ENCODE measurements at places on chromosomes 2 and 18.

- no peak for DNase-seq
Observed at GRCh38 chr2:64607381-64608304, 46.1 kb downstream of the SERTAD2 start.

DNA sequence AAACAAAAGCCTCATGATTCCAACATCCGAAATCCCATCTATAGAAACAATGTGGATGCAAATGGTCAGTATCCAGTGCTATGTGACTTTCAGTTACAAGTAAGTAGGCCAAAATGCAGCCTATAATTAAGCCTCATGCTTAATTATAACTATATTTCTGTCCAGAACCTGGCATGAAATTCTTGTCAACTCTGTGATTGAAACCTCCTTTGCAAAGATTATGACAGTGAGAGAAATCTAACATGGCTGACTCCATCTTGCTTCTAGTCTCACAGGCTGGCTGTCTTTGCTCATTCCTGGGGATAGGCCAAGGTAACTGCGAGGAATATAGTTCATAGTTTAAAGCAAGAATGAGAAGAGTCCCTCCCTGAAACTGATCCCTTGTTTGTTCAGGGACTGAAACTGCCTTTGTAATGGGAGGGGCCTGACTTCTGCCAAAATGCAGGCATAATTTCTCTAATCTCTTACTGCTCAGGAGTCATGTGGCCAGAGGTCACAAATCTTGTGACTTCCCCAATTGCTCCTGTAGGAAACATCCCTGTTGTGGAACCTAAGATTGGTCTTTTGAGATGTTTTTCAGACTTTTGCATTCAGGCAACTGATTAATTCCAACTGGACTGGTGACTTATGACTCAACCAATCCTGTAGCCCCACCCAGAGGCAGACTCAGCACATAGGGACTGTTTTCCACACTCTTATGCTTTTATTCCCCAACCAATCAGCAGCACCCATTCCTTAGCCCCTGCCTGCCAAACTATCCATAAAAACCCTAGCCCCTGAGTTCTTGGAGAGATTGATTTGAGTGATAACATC is 84.5 kb upstream of the TLK1 start:
- no peak for DNase-seq

DNA sequence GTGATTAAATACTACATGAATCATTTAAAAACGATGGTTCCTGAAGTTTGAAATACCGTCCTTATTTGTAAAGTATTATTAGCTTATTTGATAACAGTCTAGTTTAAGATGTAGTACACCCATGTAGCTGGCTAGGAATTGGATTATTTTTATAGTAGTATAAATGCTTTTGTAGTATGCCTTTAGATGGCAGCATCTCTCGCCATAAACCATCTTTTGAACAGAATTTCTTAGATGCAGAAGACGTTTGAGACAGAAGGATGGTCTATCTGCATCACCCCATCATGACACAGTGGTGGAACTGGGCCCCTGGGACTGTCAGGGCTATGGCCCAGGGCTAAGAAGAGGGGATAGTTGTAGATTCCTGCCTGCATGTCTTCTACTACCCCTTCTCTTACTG is 152.7 kb downstream of the WDSUB1 start:
- DNase-seq: no peak

DNA sequence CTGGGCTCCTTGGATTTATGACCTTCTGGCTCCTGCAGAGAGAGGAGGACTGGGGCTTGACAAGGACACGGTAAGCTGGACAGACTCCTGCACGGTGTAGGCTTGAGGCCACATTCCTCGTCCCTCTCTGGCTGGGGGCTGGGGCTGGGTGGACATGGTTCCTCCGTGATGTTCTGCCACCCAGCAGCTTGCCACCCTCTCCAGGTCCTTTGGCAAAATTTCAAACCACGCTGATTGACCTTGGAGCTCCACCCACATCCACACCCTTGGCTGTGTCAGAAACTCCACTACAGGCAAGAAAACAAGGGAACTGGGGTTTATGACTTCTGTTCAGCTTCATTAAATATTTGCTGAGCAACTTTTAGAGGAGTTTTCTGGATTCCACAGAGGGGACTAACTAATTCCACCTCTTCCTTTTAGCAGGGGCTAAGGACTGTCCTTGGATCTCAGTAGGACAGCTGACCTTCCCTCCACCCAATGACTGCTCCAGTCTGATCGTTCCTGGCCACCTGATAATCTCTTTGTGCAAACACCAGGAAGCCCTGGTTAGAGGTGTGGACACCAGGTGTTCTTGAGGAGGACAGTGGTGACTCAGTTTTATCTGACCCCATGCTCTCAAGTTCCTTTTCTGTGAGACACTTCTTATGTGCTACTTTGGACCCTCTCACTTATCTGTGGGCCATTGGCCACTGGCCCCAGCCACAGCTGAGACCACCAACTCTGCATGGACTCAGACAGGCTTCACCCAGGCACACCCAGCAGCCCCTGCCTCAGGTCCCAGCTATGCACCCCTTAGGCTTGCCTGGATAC is 29.3 kb downstream of the GPR55 start:
- peak; percentile 3 for DNase-seq

GRCh38 chr18:24585996-24586566 is 125.6 kb downstream of the HRH4 start:
- DNase-seq: no peak

GRCh38 chr18:3747176-3747973 is 297.4 kb downstream of the TGIF1 start:
- DNase-seq: no peak

GRCh38 chr2:24926220-24926601 is 6.2 kb upstream of the ADCY3 start:
- no peak for DNase-seq

- no peak for DNase-seq
Observed at GRCh38 chr2:128589681-128590080, 271.0 kb upstream of the HS6ST1 start.

DNA sequence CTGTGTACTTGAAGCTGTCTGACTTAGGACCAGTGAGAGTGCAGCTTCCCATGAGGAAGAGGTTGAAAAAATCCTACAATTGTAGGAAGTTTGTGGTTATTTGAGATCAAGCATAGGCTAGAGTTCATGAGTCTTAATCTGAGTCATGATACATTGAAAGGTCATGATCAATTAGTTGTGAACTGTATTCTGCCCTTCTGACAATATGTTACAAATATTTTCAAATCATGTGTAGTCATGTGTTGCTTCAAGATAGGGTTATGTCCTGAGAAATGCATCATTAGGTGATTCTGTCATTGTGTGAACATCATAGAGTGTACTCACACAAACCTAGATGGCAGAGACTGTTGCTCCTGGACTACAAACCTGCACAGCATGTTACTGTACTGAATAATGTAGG is 68.4 kb upstream of the MFF start:
- no peak for DNase-seq

All from activated CD4-positive, alpha-beta T cell treated with anti-CD3 and anti-CD28 coated beads, Interleukin-2, amount 10 ng/mL, durations not matched to agents 7 days and 5 days (primary cell).